ENCODE measurements at places on chromosomes 12 and 14. TPM values are rescaled to one million over a fixed set of nuclear protein-coding genes. Genes with fewer than 3 reads are reported as not detected.
A peak's percentile ranks its signal among the peaks of the same experiment; 100 is the strongest.

The LRRK2 gene
- 1.7 TPM for total RNA-seq

The RTN1 gene
- 1.5 TPM for total RNA-seq

The C1QL4 gene
- not detected for total RNA-seq

The CLEC14A gene
- total RNA-seq, result 5.8 TPM

The CPNE6 gene
- total RNA-seq, result 0.28 TPM

- peak; percentile 81 for DNase-seq
Measured at GRCh38 chr14:91872517-91873470, 5.5 kb upstream of the TC2N start.

DNA sequence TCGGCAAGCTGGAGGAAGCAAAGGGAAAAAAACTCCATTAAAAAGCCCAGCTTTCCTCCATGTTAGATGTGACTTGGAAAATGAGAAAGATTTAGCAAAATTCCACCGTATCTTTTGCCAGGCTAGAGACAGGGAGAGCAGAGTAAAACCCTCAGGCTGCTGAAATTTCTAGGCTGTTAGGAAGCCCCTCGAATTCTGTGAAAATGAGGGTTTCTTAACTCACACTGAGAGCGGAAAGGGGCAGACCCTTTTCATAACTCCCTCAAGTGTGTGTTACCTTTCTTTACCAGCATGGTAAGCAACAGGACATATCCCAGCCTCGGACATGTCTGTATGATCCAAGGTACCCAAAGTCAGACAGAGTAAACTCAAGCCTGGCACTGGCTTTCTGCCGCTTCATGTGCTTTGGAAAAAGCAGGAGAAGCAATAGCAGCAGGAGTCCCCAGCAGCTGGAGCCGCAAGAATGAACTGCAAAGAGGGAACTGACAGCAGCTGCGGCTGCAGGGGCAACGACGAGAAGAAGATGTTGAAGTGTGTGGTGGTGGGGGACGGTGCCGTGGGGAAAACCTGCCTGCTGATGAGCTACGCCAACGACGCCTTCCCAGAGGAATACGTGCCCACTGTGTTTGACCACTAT, at the start of gene RHOJ:
Gene RHOJ, plus strand, starts transcription at position 37 of the 637 bp plus-strand sequence. Its CDS starts 427 bp downstream, at position 464.
- DNase-seq, result no peak

All from left colon (tissue), 2 donors.